ENCODE measurements at places on chromosomes 11 and 22. TPM values are rescaled to one million over a fixed set of nuclear protein-coding genes. Genes with fewer than 3 reads are reported as not detected.
A peak's percentile ranks its signal among the peaks of the same experiment; 100 is the strongest.

The CNTN5 gene
- total RNA-seq: not detected

The PIK3IP1 gene
- total RNA-seq: 18.8 TPM

The SMIM35 gene
- total RNA-seq: 0.40 TPM

The BTBD18 gene
- total RNA-seq: not detected

The OR8G1 gene
- total RNA-seq: not detected

The HSPB2 gene
- total RNA-seq: not detected

The DNAJB7 gene
- total RNA-seq: not detected

DNA sequence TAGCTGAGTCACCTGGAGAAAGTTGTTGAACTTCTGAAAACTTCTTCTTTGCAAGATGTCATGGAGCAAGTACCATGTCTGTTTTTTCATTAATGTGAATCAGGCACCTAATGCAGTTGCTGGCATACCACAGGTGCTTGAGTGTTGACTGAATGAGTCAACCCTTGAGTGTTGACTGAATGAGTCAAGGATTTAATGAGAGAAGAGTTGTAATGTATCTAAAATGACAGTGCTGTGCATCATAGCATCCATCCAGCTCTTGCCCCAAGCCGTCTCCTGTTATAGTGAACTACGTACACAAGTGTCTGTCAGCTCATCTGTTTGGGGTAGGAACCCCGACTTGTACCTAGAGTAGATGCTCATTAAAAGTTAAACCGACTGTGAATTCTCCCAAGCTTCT, 93.1 kb downstream of the CWC15 start:
- DNase-seq: no peak
- H3K27me3 ChIP-seq: peaks cover 1% of the 10 kb centered on the region
- peaks cover 17% of the 10 kb centered on the region for H3K4me1 ChIP-seq
- H3K36me3 ChIP-seq: no peaks in the 10 kb centered on the region
- no peak overlapping the region for H3K4me3 ChIP-seq

DNA sequence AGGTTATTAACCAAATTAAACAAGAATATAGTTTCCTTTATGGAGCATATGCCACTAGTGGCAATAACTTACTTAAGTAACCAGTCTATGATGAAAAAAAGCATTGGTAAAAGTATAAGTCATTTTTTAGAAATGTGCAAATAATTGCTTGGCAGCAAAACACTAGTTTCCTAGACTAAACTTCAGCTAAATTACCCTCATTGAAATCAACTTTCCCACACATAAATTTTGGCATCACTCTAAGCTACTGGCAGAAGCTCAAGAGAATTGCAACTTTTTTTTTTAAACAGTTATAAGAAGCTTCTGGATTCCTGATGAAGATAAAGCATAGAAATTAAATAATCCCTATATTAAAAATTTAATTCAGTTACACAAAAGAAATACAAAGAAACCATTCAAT, 12.5 kb downstream of the CCDC34 start:
- H3K27me3 ChIP-seq: no peaks in the 10 kb centered on the region
- H3K27ac ChIP-seq: no peak overlapping the region
- H3K4me1 ChIP-seq: no peaks in the 10 kb centered on the region
- DNase-seq: no peak

DNA sequence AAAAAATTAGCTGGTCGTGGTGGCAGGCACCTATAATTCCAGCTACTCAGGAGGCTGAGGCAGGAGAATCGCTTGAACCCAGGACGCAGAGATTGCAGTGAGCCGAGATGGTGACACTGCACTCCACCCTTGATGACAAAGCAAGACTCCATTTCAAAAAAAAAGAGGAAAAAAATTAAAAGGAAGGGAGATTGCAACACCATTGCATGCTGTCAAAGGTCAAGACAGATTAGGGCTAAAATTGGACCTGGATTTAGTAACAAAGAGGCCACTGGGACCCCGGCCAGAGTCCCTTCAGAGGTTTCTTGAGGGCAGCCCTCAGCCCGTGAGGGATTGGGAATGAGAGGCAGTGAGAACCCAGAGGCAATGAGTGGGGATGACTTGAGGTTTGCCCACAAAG, 8.2 kb upstream of the MAFF start:
- H3K4me3 ChIP-seq: no peak overlapping the region
- no peaks in the 10 kb centered on the region for H3K36me3 ChIP-seq
- no peak for DNase-seq
- peaks cover 3% of the 10 kb centered on the region for H3K4me1 ChIP-seq
- H3K27ac ChIP-seq: no peak overlapping the region

DNA sequence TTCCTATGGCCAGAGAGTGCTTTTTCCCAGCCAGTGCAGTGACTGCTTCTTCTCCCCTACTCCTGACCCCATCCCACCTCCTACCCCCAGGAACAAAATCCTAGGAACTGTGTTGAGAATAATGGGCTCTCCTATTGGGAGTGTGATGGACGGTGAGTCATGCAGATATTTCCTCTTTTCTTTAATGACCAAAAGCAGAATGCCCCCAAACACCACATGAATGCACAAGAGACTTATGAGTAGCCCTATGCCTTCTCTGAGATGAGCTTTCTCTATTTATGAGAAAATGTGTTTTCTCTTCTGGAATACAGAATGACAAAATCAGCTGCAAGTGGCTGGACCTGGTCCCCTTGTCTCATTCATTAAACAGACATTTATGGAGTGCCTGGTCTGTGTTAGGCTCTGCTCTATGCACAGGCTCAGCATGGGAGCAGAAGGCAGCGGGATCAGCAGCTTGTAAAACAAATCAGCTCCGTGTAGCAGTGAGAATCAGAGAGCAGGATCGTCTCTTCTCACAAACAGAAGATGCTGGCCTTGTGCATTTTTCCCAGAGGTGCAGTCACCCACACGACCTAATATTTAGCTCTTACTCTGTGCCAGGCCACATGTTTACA, 47.5 kb upstream of the GALNT18 start:
- DNase-seq: no peak
- no peak overlapping the region for H3K27ac ChIP-seq
- H3K27me3 ChIP-seq: peaks cover 18% of the 10 kb centered on the region
- no peaks in the 10 kb centered on the region for H3K36me3 ChIP-seq
- H3K4me3 ChIP-seq: no peak overlapping the region
- H3K4me1 ChIP-seq: no peaks in the 10 kb centered on the region

DNA sequence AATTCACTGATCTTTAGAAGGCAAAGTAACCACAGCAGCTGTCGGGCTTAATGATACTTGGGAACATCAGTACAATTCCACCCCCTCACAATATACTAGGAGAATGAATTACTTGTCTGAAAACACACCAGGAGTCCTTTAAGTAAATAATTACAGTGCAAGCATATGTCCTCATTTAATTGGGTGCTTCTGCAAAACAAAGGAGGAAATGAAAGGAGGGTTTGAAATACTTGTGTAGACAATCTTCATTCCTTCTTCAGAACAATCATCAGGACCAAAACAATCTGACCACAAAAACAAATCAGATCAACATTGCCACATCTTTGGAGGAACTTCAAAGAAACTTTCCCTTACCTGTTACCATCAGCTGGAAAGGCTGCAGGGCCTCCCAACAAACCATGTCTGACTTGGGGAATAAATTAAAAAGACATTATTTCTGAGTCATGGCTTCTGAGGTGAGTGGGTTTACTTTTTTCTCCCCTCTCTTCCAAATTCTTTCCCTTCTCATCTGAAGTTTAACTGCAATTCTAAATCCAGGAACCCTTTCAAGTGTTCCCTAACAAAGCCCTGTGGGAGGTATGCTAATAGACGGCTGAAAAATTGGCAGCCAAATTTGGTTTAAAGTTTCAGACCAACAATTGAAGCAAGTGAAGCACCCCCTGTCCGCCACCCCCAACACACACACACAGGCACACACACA, 12.5 kb upstream of the CCDC117 start:
- DNase-seq: no peak
- no peak overlapping the region for H3K27ac ChIP-seq
- H3K36me3 ChIP-seq: no peaks in the 10 kb centered on the region
- H3K27me3 ChIP-seq: no peaks in the 10 kb centered on the region
- no peaks in the 10 kb centered on the region for H3K4me1 ChIP-seq

DNA sequence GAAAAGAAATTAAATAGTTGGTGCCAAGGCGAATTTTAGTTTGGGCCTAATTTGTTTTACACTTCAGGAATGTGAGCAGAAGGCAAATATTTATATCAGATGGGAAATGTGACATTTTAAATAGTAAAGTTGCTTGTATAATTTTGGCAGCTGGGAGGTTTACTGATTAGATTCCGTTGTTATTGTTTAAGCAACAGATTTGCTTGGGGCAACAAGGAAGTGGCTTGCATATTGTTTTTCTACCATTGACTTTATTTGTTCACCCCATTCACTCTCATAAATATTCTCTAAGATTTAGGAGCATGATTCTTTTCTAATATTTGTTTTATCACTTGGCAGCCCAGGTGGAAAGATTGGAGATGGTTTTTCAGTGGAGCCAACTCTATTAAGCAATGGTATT, 40.5 kb upstream of the RAG2 start:
- H3K36me3 ChIP-seq: no peaks in the 10 kb centered on the region
- no peaks in the 10 kb centered on the region for H3K4me1 ChIP-seq
- H3K4me3 ChIP-seq: no peak overlapping the region
- H3K27ac ChIP-seq: no peak overlapping the region
- H3K27me3 ChIP-seq: peaks cover 10% of the 10 kb centered on the region
- DNase-seq: no peak

GRCh38 chr22:19904174-19904856, 37.3 kb upstream of the COMT start:
- no peaks in the 10 kb centered on the region for H3K27me3 ChIP-seq
- no peak overlapping the region for H3K27ac ChIP-seq
- H3K4me3 ChIP-seq: no peak overlapping the region
- peaks cover 6% of the 10 kb centered on the region for H3K36me3 ChIP-seq
- H3K4me1 ChIP-seq: no peaks in the 10 kb centered on the region

- no peak overlapping the region for H3K27ac ChIP-seq
- H3K27me3 ChIP-seq: no peaks in the 10 kb centered on the region
- no peaks in the 10 kb centered on the region for H3K36me3 ChIP-seq
Observed at GRCh38 chr11:37786214-37786755, 1188.2 kb upstream of the RAG2 start.

DNA sequence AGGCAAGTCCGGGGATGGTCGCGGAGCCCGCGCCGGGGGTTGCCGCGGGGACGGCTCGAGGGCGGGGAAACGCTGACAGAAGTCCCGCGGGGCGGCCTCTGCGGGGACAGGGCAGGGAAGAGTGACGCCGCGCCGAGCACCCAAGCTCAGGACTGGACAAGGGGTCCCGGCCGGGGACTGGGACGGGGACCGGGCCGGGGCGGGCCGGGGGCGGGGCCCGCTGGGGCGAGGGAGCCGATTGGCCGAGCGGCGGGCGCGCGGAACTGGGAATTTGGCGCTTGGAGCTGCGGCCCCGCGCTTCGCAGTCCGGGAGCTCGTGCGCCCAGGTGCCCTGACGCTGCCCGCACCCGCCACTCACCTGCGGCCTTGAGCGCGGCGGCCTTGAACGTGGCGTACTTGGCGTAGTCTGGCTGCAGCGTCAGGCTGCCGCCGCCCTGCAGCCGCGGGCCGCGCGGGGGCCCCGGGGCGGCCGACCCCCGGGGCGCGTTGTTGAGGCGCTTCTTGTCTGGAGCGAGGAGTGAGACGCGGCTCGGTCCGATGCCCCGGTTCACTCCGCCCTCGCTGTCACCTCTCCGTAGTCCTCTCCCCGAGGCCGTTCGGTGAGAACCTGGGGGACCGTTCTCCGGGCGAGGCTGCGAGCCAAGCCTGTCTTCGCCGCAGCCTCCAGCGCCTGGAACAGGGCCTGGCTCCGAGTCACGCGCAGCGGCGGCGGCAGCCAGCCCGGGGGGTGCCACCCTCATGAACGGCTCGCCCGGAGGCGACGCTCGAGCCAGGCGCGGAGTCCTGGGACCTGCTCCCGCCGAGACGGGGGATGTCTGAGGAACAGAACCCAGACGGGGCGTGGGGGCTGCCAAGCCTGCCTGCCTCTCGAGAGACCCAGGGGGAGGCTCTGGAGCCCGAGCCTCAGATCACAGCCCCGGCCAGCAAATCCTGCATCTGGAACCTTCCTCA, 4.5 kb downstream of the SHISA8 start:
- H3K27me3 ChIP-seq: peaks cover 30% of the 10 kb centered on the region
- H3K4me1 ChIP-seq: peaks cover 33% of the 10 kb centered on the region
- peak; percentile 40 for DNase-seq
- no peak overlapping the region for H3K27ac ChIP-seq
- peaks cover 8% of the 10 kb centered on the region for H3K36me3 ChIP-seq

- H3K4me3 ChIP-seq: no peak overlapping the region
- H3K27me3 ChIP-seq: no peaks in the 10 kb centered on the region
- H3K4me1 ChIP-seq: no peaks in the 10 kb centered on the region
- no peak for DNase-seq
- H3K27ac ChIP-seq: no peak overlapping the region
- H3K36me3 ChIP-seq: no peaks in the 10 kb centered on the region
Observed at GRCh38 chr11:56196705-56197104, 20.3 kb downstream of the OR5J2 start.

- H3K36me3 ChIP-seq: peaks cover 3% of the 10 kb centered on the region
- H3K4me1 ChIP-seq: peaks cover 31% of the 10 kb centered on the region
- no peak overlapping the region for H3K27ac ChIP-seq
- no peak overlapping the region for H3K4me3 ChIP-seq
Observed at GRCh38 chr11:95671768-95672167, 117.8 kb downstream of the FAM76B start.

- H3K27me3 ChIP-seq: peaks cover 19% of the 10 kb centered on the region
- H3K4me3 ChIP-seq: no peak overlapping the region
- no peak overlapping the region for H3K27ac ChIP-seq
- no peaks in the 10 kb centered on the region for H3K36me3 ChIP-seq
Observed at GRCh38 chr11:124536520-124536919, 6.9 kb downstream of the OR8B12 start.

DNA sequence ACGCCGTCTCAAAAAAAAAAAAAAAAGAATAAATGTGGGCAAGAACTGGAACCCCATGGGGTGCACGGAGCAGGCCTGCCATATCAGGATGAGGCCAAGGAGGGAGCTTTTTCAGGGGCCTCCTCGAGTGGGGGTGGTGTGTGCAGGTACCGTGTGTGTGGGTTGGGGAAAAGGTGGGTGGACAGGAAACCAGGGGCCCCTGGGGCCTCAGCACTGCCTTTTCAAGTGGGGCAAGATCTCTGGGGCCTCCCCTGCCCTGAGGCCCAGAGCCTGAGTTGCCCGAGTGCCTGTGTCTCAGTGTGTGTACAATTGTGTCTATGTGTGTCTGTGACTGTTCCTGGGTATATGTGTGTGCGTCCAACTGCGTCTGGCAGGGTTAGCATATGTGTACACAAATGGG, 23.8 kb downstream of the TEF start:
- no peaks in the 10 kb centered on the region for H3K27me3 ChIP-seq
- peak; percentile 65 for DNase-seq
- peak overlapping the region; percentile 77 for H3K27ac ChIP-seq
